ENCODE measurements at places on chromosomes 3 and 15. TPM values are rescaled to one million over a fixed set of nuclear protein-coding genes. Genes with fewer than 3 reads are reported as not detected.

The C3orf62 gene
- 2.3 TPM for total RNA-seq

The CLDN11 gene
- 1.9 TPM for total RNA-seq

GRCh38 chr3:169835533-169835932, 22.8 kb upstream of the LRRC34 start:
- DNase-seq: no peak

DNA sequence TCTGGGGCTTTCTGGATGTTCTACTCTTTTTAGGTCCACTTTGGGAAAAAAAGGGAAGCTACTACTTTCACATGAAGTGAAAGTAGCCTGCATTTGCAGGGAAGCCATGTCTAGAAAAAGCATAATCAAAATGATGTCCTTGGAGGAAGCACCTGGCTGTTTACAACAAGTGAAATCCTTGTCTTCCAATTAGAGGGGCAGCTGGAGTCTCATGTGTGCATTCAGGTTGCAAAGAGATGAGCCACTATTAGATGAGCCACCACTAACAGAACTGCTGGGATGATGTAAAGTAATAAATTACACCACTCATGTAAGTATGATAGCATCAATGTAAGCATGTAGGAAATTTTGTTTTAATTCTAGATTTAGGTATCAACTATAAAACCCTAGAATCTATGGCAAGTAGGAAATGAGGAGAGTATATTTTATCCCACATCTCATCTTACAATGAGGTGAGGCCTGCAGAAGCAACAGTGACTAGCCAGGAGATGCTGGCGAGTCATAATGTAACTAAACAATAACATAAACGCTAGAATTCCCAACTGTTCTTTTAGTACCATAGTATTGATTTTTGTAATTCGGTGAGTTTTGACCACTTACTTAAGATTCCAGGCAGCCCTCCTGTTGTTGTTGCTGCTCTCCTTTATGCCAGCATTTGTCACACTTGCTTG, 75.9 kb downstream of the TMEM108 start:
- no peak for DNase-seq

DNA sequence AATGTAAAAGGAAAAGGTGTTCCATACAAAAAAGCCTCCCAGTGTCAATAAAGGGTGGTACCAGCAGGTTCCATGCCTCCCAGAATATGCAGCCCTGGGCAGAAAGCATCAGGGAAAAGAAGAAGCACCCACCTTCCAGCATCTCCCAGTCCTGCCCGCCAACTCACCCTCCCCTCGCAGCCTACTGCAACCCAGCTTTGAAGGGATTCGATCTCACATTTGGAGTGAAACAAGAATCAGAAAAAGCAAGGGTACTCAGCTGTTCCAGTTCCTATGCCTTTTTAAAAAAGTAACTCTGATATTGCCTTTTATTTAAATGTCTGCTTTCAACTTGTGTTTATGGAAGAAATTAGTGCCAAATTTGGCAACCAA, 166.9 kb downstream of the ADAMTS17 start:
- no peak for DNase-seq

DNA sequence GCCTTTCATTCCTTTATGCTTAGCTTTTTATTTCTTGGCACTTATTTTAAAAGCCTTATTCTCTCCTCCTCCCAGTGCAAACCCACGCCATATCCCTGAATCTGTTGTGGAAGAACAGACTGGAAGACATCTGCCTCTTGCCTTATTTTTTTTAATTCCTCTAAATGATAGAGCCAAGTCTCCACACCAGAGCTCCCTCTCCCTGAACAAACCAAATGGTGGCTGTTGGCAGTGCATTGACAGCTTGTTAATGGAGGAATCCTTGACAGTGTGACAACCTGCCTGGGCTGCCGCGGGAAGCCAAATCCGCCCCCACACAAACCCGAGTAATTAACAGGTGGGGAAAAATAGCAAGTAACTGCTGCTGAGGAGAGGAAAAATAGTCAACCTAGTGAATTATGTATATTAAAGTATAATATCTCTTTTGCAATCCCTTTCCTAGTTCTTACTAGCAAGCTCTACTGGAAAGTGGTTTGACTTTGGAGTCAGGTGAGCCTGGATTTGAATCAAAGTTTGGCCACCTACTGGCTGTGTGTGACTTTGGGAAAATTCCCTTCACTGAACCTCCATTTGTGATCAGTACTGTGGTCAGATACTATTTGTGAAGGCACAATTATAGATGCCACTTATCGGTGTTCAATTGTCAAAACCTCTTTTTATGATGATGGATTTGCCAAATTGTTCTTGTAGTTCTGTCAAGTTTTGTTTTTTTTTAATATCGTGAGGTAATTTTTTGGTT, 589.6 kb downstream of the PDCD6IP start:
- DNase-seq: no peak

Data from Panc1 (cell line).